ENCODE measurements at places on chromosomes 2 and 18.

GRCh38 chr2:42223067-42223854 is 54.1 kb downstream of the EML4 start:
- DNase-seq, result no peak

DNA sequence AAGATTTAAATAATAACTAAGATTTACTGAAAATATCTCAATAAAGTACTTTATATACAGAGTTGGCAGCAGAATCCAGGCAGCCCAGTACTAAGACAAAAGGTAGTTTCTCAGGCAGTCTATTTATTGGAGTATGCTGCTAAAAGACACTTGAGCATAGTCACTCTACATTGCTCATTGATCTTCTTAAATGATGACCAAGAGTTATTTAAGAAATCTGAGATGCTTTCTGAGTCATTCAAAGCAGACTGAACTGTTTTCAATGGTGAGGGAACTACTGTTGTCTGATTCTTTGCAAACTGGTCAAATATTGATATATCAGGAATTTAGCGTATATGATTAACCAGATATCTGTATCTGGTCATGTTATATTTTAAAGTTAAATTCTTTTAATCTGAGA is 133.6 kb downstream of the PHLPP1 start:
- no peak for DNase-seq

DNA sequence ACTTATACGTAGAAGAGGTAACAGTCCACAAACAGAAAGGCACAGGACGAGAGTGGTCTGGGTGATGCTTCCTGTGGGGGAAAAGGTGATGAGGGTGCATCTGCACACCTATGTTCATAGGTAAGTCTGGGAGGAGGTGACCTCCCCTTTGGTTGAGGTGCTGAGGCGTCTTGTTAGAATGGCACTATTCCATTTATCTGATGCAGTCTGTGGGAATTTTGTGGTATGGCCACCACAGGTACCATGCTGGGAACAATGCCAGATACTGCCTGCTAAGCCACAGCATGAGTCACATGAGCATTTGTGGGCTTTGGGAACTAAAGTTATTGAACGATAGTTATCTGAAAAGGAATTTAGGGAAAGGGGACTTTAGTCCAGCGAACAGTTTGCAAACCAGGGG is 27.9 kb downstream of the IL37 start:
- no peak for DNase-seq

GRCh38 chr2:232347369-232347768 is 31.2 kb upstream of the ALPP start:
- no peak for DNase-seq

GRCh38 chr2:220708366-220708765 is 863.7 kb downstream of the EPHA4 start:
- DNase-seq, result no peak

- DNase-seq, result peak; percentile 8
Observed at GRCh38 chr18:61554117-61554776, 221.0 kb downstream of the CDH20 start.

- DNase-seq, result no peak
Observed at GRCh38 chr2:174919947-174920595, 85.1 kb downstream of the CHN1 start.

DNA sequence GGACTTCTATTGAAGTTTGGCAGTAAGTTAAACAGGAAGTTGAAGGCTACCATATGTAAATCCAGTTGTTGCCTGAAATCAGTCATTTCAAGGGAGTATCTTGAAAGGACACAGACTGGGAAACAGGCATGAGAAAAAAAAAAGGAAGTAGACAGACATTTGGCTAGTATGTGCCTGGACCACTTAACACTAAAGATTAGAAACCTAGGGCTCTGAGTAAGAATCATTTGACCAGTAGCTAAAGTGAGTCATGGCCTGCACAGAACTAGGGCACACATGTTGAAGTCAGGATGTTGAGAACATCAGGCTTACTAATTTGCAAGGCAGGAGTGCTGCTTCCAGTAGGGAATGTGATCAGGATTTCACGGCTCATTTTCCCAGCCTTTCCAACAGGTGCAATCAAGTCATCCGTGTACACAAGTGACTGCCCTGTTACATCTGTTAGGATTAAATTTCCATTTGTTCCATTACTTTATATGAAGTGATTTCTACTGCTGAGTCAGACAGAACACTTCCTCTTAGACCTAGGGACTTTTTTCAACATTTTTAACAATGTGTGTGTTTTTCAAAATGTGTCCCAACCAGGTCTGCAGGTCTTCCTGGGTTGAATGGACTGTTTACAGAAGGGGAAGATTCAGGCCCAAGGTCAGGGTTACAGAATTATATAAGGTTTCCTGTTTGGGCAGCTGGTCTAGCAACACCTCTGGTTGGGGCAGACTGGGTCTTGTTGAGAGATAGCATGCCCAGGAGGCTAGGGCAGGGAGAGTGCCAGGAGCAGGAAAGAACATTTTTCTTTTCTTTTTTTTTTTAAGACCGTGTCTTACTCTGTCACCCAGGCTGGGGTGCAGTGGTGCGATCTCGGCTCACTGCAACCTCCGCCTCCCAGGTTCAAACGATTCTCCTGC is 145.6 kb downstream of the TGIF1 start:
- no peak for DNase-seq

DNA sequence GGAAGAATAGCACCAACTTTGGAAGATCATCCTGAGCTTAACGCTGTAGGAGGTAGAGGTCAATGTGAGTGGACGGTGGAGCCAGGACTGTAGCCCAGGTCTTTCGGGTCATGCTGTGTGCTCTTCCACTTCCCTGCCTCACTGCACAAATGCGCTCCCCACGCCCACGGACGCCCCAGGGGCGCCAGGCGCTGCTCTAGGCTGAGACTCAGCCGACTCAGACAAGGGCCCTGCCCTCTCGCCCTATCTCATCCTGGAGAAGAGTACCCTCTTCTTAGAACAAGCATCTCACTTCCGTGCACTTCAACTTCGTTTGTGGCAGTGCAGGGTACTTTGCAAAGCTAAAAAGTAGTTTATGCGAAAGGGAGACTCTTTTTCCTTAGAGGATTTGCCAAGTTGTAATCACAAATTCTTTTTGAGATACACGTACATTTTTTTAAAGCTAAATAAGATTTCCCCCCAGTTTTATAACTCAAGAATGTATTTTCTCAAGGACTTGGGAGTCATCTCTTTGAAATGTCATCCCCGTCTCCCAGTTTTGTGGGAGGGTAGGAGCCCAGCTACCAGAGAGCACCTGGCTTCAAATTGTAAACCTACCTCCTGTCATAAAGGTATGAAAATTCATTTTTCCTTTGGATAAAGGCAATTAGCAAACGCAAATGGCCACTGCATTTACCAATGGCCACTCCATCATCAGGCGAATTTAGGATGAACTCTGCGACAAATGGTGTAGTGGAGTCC is 1.2 kb upstream of the PRELID3A start:
- DNase-seq, result no peak

- DNase-seq, result no peak
Observed at GRCh38 chr2:182542501-182543258, 115.8 kb upstream of the PDE1A start.

GRCh38 chr2:5689750-5690149 is 2.4 kb upstream of the SOX11 start:
- no peak for DNase-seq

GRCh38 chr2:66539452-66539851 is 104.5 kb downstream of the MEIS1 start:
- DNase-seq, result no peak

GRCh38 chr2:240565333-240566202 is 2.7 kb upstream of the RNPEPL1 start:
- DNase-seq, result peak; percentile 90

DNA sequence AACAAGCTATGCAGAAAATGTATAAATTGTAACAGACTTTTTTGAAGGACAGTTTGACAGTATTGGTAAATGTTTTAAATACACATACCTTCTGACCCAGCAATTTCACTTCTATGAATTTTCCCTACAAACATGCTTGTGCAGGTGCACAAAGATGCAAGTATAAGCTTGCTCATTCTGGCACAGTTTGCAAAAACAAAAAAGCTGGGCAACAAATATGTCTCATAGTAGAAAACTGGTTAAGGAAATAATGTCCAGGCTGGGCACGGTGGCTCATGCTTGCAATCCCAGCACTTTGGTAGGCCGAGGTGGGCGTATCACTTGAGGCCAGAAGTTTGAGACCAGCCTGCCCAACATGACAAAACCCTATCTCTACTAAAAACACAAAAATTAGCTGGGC is 96.9 kb upstream of the NEDD4L start:
- no peak for DNase-seq

- no peak for DNase-seq
Observed at GRCh38 chr2:2187196-2187595, 143.9 kb downstream of the MYT1L start.
